Astrocyte (in vitro differentiated cells and primary cell): ENCODE measurements at places on chromosomes 5 and 9. TPM values are rescaled to one million over a fixed set of nuclear protein-coding genes. Genes with fewer than 3 reads are reported as not detected.

IDNK gene
- total RNA-seq: 1.3 and 1.8 TPM in 2 replicates

GRCh38 chr9:134028575-134029247, 3.4 kb downstream of the BRD3OS start:
- no peak overlapping the region for H3K4me3 ChIP-seq
- peaks cover 6% of the 10 kb centered on the region for H3K36me3 ChIP-seq
- no peak for DNase-seq
- H3K27me3 ChIP-seq: no peaks in the 10 kb centered on the region
- H3K4me1 ChIP-seq: peaks cover 7% of the 10 kb centered on the region
- no peak overlapping the region for H3K27ac ChIP-seq

DNA sequence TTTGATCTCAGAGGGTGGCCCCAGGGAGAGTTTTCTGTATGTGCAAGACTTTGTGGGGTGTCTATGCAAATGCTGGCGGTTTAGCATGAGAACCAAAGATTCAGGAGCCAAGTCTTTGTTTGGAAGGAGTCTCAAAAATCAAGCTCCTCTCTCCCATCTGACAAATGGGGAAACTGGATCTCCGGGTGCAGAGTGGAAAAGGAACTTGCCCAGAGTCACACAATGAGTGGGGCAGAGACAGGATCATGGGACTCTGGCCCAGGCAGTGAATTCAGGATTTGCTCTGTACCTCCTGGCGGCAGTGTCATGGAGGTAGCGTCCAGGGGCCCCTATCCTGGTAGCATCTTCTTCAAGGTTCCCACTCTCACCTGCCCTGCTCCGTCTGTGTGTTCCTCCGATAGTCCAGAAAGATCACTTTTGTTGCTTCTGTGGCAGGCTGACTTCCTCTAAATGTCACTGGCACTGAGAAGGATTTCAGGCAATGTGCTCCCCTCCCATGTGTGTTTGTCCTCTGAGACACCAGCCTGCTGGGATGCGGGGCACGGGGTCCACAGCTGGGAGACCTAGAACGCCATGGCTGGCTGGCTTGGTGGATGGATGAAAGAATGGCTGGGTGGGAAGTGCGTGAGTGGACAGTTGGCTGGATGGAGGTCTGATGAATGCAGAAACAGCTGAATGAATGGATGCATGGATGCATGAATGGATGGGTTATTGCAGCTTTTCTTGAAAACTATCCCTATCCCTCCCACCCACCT, 3.6 kb downstream of the CCL19 start:
- H3K36me3 ChIP-seq: no peaks in the 10 kb centered on the region
- DNase-seq: no peak
- H3K27ac ChIP-seq: no peak overlapping the region
- H3K4me3 ChIP-seq: no peak overlapping the region
- H3K4me1 ChIP-seq: no peaks in the 10 kb centered on the region

GRCh38 chr9:16689351-16689938, 181.0 kb downstream of the BNC2 start:
- no peaks in the 10 kb centered on the region for H3K27me3 ChIP-seq
- no peak overlapping the region for H3K4me3 ChIP-seq
- peaks cover 13% of the 10 kb centered on the region for H3K4me1 ChIP-seq
- no peak overlapping the region for H3K27ac ChIP-seq
- no peaks in the 10 kb centered on the region for H3K36me3 ChIP-seq

DNA sequence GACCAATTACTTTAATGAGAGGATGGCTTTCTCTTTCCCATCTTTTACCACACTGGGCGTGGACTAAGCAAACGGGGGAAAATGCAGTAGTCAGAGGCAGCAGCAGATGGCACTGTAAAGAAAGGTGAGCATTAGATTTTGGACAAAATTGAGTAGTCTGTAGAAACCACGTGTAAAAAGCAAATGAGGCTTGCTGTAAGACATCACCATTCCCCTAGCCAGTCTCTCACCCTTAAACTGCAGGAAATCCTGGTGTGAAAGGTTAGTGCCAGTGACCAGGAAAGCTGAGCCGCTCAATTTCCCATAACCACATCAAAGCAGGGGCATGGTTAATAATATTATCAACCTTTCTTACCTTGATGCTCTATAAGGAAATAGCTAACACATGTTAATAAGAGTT, 31.8 kb downstream of the SPATA31C2 start:
- H3K4me3 ChIP-seq: no peak overlapping the region
- H3K4me1 ChIP-seq: no peaks in the 10 kb centered on the region
- H3K27ac ChIP-seq: no peak overlapping the region
- H3K36me3 ChIP-seq: no peaks in the 10 kb centered on the region
- peak; percentile 16 for DNase-seq

LRRC26 gene
- total RNA-seq: not detected in 2 replicates
